Omental fat pad (tissue), 4 donors: ENCODE measurements at places on chromosomes 2 and 18. TPM values are rescaled to one million over a fixed set of nuclear protein-coding genes. Genes with fewer than 3 reads are reported as not detected.

INO80C gene
- total RNA-seq: 10.2 TPM

FTCDNL1 gene
- total RNA-seq: 2.9 TPM

GRHL1 gene
- total RNA-seq: 15.1 TPM

GPR45 gene
- total RNA-seq: not detected

ADAM23 gene
- total RNA-seq: 3.7 TPM

CD28 gene
- total RNA-seq: 9.0 TPM

VIT gene
- total RNA-seq: 36.4 TPM

CELF4 gene
- not detected for total RNA-seq

PDCD1 gene
- total RNA-seq: 4.8 TPM

DTNA gene
- total RNA-seq: 49.4 TPM
